ENCODE measurements at places on chromosomes 12 and 14. TPM values are rescaled to one million over a fixed set of nuclear protein-coding genes. Genes with fewer than 3 reads are reported as not detected.
A peak's percentile ranks its signal among the peaks of the same experiment; 100 is the strongest.

DNA sequence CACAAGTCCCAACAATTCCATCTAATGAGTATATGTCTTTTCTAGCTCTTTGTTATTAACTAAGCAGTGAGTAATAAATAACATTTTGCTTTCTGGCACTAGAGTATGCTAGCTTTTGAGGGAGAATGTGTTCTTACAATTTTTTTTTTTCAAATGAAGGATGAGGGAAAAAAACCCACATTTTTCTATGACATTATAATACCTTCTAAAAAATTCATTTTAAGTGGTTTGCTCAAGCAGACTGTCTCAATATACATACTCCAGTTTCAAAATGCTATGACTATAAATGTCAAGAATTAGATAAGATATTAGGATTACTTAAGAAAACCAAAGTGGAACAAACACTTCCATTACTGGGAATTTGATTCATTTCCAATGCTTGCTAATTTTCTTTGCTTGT lies 394.6 kb downstream of the C12orf75 start:
- DNase-seq = no peak

DNA sequence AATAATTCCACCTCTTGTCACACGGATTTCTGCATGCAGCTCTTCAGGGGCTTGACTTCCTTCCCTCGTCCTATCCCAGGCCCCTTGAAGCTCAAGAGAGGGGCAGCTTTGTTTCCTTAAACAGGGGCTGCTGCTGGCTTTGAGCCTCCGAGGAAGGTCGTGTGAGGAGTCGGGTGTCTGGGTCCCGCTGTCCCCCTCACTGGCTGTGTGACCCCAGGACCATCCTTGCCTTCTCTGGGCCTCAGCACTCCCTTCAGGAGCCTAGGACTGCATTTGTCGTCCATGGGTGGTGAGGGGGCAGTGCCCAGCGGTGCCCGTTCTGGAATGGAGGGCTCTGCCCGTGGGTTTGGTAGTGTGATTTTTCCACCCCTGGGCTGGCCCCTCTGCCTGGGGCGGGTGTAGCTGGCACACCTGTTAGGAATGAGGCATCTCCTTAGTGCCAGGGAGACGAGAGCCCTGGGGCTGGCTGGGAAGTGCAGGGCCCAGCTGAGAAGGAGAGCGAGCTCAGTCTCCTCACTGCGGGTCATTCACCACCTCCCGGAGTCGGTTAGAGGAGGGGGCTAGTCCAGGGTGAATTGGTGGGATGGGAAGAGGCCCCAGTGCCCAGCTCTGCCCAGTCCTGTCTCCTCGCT lies 60.8 kb downstream of the TSPAN9 start:
- DNase-seq = no peak

- DNase-seq = no peak
Observed at GRCh38 chr12:65685514-65685913, 138.8 kb upstream of the HMGA2 start.

GRCh38 chr12:47819138-47819895 lies 386 bp downstream of the HDAC7 start:
- DNase-seq = no peak

- peak; percentile 25 for DNase-seq
Observed at GRCh38 chr12:131830335-131830913, 2.2 kb downstream of the MMP17 start.

- DNase-seq = no peak
Observed at GRCh38 chr12:11761869-11762567, 112.5 kb downstream of the ETV6 start.

GRCh38 chr12:16358878-16359277 lies 11.4 kb downstream of the MGST1 start:
- DNase-seq = no peak

WIF1 gene
- not detected for total RNA-seq

DNA sequence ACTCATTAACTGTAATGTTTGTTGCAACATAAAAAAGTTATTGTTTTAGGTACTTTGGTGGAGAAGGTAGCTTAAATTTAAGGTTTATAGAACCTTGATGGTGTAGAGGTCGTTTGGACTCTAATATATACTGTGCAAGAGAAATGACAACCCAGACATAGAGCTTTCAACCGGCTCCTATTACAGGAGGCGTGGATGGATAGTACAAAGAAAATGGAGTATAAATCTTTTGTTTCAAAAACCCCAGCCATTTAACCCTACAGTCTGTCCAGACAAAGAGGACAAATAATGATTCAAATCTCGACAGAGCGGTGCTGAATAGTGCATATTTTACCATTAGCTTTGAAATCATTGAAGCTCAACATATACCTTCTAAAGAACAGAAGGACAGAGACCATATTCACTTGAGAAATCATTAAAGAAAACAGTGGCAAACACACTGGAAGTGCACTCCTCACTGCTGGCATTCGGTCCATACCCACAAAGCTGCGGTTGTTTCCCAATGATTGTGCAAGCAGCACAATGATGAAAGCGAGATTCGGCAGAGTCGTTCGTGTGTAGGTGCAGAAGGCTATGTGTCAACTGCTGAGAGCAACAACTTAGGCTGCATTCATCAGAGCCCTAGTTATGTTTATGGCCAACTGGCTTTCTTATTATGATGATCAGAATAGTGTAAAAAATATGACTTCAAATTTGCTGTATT lies 688.6 kb downstream of the NOVA1 start:
- DNase-seq = no peak

DNA sequence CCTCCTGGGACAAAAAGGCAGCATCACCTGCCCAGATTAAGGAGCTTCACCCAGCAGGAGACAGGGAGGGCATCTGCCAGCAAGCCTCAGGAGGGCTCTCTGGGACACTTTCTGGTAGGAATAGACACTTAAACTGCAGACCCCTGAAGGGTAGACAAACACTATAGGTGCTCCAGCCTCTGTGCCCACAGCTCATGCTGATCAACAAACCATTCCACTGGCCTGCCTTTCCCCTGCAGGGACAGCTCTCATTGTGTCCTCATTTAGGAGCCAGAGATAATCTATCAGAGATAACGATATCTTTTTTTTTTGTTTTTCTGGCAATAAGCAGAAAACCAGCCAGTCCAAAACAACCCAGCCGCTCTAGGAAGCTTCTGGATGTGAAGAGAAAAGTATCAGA lies 251.8 kb upstream of the CCDC196 start:
- no peak for DNase-seq

- no peak for DNase-seq
Observed at GRCh38 chr14:93271111-93271510, 61.7 kb downstream of the BTBD7 start.

- no peak for DNase-seq
Observed at GRCh38 chr12:117202556-117202955, 12.3 kb upstream of the FBXO21 start.

FAIM2 gene
- total RNA-seq = 0.44 TPM

DNA sequence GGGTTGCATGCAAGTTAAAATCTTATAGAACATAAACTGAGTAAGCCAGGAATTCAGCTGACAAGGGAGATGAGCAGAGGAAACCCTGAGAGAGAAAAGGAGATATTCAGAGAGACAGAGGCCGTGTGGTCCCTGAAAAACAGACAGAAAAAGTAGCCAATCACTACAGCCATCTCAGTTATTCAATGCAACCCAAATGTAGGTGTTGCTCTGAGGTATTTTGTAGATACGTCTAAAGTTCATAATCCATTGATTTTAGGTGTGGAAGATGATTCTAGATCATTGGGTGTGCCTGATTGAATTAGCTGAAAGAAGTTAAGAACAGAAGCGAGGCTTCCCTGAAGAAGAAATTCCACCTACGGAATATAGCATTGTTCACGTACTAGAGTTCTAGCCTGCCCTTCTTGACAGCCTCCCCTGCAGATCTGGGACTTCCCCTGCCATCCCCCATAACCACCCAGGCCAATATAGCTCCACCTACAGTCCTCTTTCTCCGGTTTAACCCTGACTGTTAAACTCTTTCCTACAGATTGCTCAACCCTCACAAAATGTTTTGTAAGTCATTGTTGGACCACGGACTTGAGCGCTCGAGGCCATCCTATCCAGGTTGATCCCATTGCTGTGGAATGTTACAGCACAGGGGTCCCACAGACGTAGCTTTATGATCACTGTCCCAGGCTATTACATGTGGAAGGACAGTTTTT lies 21.7 kb downstream of the AICDA start:
- no peak for DNase-seq

DNA sequence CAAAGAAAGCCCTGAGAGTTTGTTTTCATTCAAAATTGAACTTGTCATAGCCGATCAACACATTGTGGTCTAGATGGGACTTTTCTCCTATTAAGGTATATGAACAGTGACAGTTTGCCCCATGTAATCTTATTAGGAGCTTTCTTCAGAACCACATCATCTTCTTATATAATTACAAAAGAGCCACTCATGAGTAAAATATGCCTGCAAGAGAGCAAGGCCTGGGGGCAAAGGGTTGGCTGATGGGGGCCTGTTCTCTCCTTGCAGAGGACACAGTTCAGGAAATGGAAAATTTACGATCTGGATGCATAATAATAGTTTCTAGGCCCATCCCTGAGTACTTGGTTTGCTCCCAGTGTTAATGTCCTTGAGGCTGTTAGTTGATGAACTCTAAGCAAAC lies 87.8 kb downstream of the FLRT2 start:
- no peak for DNase-seq

GRCh38 chr12:49187184-49187583 lies 1.7 kb downstream of the TUBA1A start:
- no peak for DNase-seq

DHH gene
- total RNA-seq = 0.04 TPM

C12orf50 gene
- total RNA-seq = not detected

- no peak for DNase-seq
Observed at GRCh38 chr14:89598548-89599186, 181.6 kb upstream of the FOXN3 start.

GRCh38 chr12:6434205-6435140 lies 10.3 kb upstream of the CD27 start:
- peak; percentile 32 for DNase-seq

DNA sequence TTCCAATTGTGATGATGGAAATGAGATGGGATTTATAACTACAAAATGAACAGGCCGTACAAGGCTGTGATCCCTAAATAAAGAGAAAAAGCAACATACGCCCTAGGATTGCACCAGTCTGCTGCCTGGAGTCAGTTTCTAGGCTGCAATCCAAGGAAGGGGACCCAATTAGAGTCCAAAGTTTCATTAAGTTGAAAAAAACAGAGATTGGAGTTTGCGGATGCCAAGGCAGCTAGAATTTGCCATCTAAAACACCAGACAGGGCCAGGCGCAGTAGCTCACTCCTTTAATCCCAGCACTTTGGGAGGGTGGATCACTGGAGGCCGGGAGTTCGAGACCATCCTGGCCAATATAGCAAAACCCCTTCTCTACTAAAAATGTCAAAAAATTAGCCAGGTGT lies 661.0 kb downstream of the RPS29 start:
- no peak for DNase-seq

- no peak for DNase-seq
Observed at GRCh38 chr12:74598819-74599218, 61.2 kb downstream of the ATXN7L3B start.

- no peak for DNase-seq
Observed at GRCh38 chr12:82029936-82030335, 270.8 kb upstream of the PPFIA2 start.

DNA sequence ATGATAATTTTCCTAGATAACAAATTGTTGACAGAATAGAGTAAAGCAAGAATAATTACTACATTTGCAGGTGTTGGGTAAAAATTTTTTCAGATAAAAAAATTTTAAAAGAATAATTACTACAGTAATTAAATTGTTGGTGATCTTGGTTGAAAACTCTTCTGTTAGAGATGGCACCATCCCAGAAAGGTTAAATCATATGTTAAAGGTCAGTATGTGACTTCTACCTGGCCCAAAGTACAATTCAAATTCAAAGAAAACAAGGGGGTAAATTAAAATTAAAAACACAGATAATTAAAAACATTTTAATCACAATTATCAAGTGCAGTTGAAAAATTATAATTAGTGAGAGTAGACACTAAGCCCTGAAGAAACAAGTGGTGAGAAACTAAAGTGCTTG lies 18.1 kb upstream of the PIK3C2G start:
- DNase-seq = no peak

GRCh38 chr12:85394065-85394464 lies 114.0 kb downstream of the ALX1 start:
- DNase-seq = no peak

KRT3 gene
- not detected for total RNA-seq

DNA sequence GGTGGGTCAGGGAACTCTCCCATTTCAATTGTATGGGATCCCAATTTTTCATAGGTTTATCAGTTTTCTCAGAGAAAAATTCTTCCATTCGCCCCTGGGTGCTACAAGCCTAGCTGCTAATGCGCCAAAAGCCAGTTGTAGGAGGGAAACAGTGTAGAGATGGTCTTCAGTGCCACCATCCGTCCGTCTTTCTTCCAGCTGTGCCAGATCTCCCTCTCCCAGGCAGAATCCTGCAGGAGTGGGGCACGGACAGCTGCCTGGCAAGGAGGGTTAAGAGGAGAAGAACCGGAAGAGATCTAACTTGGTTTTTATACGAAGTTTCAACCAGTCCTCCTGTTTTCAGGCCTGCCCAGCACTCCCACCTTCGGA lies 38.9 kb upstream of the FUT8 start:
- DNase-seq = no peak

DNA sequence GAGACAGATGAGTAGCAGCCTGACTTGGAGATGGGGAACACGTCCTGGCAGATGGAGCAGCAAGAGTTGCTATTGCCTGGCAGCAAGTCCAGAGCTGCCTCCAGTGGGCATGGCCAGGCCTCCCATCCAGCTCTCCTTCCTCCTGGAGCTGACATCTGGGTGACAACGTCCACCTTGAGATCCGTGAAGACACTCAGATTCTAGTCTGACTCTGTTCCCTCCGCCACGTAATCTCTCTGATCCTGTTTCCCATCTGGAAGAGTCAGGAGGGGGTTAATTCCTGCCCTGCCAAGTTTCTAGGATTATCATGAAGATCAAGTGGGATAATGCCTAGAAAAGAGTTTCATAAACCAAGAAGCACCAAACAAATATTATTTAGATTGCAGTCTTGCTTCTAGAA lies 65.3 kb upstream of the FAM181A start:
- DNase-seq = no peak

- no peak for DNase-seq
Observed at GRCh38 chr12:47763481-47764346, 5.0 kb upstream of the RAPGEF3 start.

DNA sequence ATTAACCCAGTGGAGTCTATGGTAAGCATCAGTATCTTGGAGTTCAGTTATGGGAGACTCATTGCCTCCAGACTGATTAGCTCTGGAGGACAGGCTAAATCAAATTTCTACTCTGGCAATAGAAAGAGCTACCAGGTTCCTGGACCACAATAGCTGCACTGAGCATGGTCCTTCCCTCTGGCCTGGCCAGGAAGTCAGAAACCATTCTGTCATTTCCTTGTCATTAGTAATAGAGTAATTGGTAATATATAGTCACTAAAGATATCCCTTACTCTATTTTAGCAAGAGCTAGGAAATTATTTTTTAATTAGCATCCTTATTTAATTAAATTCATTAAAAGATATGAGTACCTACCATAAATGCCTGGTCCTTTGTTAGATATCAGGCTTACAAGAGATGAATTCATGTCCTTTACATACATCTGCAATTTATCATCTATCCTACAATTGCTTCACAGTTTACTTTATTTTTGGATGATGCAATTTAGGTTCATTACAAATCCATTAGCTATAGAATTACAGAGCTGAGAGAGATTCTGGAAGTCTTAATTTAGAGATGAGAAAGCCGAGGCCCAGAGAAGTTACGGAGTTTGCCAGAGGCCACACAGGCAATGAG lies 23.7 kb upstream of the TDRD9 start:
- DNase-seq = no peak
